ENCODE measurements at places on chromosomes 2 and 18. TPM values are rescaled to one million over a fixed set of nuclear protein-coding genes. Genes with fewer than 3 reads are reported as not detected.

The ALPP gene
- not detected for total RNA-seq

- DNase-seq: peak; percentile 6
These were observed 157.9 kb downstream of the DYSF start for GRCh38 chr2:71611247-71611646.

The MARCHF7 gene
- 114 TPM for total RNA-seq

The RESP18 gene
- total RNA-seq: not detected

GRCh38 chr2:235291461-235291860, 202.4 kb upstream of the AGAP1 start:
- DNase-seq: no peak
